ENCODE measurements at places on chromosomes 2 and 18. TPM values are rescaled to one million over a fixed set of nuclear protein-coding genes. Genes with fewer than 3 reads are reported as not detected.
A peak's percentile ranks its signal among the peaks of the same experiment; 100 is the strongest.

The ONECUT2 gene
- total RNA-seq, result under 0.01 TPM

The NOSTRIN gene
- total RNA-seq, result 6.6 TPM

- DNase-seq, result no peak
Observed at GRCh38 chr2:112318515-112318914, 43.1 kb downstream of the ZC3H6 start.

GRCh38 chr2:136000502-136000901 lies 15.1 kb upstream of the DARS1 start:
- peak; percentile 40 for DNase-seq
